ENCODE measurements at places on chromosomes 1 and 21.

GRCh38 chr1:205918955-205919746 is 24.1 kb downstream of the SLC26A9 start:
- peak; percentile 63 for DNase-seq

DNA sequence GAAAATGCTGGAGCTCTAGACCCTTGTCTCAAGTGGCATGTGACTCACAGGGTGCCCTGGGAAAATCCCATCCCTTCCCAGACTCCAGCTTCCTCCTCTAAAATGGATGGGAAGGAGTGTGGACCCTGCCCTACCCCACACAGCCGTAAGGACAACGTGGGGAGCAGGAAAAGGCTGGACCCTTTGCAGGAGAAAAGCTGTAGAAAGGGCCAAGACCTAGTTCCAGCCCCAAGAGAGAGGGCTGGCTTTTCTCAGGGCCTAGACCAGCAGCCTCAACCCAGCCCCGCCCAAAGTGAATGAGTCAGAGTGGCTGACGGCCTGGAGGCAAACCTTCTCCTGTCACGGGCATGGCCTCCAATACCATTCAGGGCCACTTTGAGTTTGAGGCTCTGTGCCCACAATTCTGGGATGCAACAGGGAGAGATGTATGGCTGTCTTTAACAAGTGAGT is 1.1 kb downstream of the LAMB3 start:
- no peak for DNase-seq

- DNase-seq, result no peak
These were observed 49.8 kb downstream of the DDR2 start for GRCh38 chr1:162682013-162682419.

GRCh38 chr1:41158147-41158875 is 83.8 kb downstream of the SCMH1 start:
- DNase-seq, result no peak

DNA sequence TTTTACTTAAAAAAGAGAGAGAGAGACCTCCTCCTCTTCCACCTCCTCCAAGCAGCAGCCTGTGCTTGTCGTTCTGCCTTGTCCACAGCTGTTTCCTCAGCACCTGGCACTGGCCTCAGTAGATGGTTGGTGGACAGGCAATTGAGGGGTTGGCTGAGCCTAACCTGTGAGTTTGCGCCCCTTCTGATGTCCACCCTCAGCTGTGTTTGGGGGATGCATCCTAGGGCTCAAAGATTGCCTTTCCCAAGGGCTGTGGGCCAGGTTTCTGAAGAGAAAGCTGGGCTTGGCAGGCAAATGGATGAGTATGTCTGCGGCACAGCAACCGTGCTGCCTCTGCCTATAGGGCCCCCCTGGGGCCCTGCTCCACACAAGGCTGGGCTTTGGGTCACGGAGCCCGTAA is 35.1 kb upstream of the KDM4A start:
- DNase-seq, result no peak

GRCh38 chr21:46361935-46362334 is 38.0 kb downstream of the PCNT start:
- DNase-seq, result no peak

DNA sequence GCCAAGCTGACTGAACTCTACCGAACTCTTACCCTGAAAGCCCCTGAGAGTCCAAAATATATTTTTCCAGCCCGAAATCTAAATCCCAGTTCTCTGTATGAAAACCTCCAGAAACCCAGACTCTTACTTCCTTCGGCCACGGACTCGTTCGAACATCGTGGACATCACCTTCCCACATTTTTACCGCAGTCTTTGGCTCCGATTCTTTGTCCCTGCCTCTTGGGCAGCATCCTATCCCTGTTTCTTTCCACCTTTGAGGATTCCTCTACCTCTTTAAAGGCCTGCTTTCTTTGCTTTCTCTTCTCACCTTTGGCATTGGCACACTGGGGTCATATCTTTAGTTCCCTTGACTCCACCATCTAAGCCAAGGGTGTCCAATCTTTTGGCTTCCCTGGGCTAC is 932 bp upstream of the USP24 start:
- no peak for DNase-seq

DNA sequence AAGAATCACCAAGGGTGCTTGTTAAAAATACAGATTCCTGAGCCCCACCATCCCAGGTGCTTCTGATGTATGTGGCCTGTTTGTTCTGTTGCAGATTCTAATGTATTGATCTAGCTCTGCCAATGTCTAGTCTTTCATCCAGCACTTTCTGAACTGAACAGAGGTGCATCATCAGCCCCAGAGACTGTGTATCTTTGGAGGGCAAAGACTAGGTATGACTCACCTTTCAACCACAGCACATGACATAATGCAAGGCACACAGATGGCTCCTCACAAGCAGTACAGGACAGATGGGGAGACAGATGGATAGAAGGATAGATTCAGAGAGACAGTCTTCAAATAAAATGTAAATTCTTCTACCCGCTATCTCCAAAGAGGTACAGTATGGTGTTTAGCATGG is 32.3 kb downstream of the CD58 start:
- no peak for DNase-seq

DNA sequence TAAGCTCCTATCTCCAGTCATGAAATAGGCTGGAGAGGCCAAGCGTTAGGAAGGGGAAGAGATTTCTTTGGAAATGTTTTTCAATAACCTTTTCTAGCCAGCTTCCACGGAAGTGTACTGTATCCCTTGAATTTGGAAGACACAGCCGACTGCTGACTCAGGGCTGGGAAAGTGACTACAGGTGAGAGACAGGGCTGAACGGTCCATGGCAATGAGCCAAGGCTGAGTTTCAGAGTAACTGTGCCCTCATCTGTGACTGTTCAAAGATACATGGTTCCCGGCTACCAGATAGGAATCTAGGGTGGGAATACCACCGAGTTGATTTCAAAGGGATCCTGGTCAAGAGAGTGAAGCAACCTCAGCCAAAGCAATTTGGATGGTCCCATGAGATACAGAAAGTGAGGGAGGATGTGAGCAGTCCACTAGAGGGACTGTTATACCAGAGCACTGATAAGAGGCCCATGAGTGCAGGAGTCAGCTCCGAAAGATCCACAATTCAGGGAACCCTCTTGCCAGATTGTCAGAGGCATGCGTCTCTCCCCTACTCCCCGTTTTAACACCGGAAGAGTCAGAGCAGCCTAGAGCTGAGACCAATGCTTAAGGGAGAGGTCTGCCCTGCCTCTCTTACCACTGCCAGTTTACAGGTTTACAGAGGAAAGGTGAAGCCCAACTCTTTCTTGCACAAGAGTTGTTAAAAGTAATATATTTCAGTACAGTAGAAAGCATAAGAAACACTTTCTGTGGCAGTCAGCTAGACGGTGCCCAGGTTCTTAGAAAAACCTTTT is 3.2 kb upstream of the KRTAP19-8 start:
- DNase-seq, result no peak

DNA sequence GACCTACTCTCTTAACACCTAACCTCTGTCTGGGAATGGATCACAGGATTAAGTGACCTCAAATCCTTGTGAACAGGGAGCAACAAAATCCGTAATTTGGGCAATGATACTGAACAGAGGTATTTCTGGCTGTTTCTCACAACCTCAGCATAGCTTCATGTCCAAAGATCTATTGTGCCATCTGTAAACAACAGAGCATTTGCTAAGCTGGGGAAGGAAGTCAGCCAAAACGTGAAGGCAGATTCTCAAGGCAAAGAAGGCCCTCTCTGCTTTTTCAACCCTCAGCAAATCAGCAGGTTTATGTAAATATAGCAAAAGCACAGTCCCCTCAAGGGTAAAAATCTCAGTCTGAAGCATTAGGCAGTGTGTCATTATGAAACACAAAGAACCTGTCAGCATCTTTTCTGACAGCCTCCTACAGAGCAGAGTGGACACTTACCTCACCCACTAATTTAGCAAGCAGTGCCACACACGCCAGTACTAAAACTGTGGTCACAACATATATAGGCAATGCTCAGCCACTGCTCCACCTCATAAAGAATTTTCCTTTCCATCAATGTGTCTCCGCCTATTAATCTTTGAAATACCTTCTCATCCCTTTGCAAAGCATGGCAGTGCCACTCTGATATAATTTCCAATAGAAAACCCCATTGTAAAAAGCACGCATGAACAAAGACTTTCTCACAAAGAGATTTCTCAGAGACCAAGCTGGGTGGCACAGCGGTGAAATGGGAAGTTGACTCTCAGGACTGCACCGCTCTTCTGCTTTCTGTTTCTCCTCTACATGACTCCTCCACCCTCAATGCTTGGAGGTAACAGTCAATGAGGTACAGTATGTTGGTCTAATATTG is 188.0 kb downstream of the RERE start:
- no peak for DNase-seq

DNA sequence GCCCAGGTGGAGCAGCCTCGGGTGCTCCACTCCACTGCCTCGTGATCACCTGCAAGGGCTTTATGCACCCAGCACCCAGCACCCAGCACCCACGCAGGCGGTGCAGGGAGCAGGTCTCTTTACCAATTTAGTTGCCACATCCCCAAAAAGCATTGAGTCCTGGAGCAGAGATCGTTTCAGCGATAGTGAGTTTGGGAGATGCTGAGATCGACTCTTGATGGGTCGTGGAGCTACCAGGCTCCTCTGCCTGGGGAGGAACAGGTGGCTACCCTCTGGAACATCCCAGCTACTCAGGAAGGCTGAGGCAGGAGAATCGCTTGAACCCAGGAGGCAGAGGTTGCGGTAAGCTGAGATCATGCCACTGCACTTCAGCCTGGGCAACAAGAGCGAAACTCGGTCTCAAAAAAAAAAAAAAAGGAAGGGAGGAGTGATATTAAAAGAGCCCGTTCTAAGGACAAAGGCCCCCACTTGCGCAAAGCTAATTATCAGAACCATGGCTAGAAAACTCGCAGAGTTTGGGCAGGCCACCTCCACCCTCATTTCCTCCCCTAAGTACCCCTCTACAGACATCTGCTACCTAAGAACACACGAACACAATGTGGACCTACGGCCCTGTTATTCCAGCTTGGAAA is 106.5 kb upstream of the SLC45A1 start:
- DNase-seq, result no peak

- DNase-seq, result no peak
These were observed 166.1 kb downstream of the PDE4B start for GRCh38 chr1:65958561-65959350.

- DNase-seq, result no peak
These were observed 389.0 kb upstream of the USP24 start for GRCh38 chr1:55604179-55604578.

- no peak for DNase-seq
These were observed 56.6 kb downstream of the SMYD2 start for GRCh38 chr1:214337511-214337910.

DNA sequence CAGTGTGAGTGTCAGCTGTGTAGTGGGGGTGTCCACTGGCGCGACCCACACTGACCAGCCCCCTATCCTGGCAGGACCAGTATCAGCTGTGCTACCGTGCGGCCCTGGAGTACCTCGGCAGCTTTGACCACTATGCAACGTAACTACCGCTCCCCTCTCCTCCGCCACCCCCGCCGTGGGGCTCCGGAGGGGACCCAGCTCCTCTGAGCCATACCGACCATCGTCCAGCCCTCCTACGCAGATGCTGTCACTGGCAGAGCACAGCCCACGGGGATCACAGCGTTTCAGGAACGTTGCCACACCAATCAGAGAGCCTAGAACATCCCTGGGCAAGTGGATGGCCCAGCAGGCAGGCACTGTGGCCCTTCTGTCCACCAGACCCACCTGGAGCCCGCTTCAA is 28.1 kb upstream of the KDM4A start:
- DNase-seq, result no peak

DNA sequence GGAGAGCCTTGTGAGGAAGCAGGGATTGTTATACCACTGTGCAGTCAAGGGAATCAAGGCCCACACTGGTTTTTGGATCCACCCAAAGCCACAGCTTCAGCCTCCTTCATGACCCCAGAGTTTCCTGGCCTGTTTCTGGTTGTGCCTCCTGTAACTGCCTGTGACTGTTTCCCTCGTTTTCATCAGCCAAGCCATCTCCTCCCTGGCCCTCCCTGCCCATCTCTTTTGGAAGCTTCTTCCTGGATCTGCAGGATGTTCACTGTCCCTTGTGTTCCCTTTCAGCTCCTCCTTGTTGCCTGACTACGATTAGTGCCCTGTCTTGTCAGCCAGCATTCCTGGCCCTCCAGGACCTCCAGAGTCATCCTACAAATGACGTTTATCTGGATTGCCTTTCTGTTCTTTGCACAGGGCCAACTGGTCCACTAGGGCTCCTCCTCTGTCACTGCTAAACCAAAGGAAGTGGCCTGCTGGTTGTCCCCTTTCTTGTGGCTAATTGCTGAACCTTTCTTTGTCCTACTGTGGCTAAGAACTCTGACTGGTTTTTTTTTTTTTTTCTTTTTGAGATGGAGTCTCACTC is 17.9 kb downstream of the SFT2D2 start:
- DNase-seq, result no peak

- no peak for DNase-seq
These were observed 194.2 kb downstream of the SIPA1L2 start for GRCh38 chr1:232435729-232436128.

DNA sequence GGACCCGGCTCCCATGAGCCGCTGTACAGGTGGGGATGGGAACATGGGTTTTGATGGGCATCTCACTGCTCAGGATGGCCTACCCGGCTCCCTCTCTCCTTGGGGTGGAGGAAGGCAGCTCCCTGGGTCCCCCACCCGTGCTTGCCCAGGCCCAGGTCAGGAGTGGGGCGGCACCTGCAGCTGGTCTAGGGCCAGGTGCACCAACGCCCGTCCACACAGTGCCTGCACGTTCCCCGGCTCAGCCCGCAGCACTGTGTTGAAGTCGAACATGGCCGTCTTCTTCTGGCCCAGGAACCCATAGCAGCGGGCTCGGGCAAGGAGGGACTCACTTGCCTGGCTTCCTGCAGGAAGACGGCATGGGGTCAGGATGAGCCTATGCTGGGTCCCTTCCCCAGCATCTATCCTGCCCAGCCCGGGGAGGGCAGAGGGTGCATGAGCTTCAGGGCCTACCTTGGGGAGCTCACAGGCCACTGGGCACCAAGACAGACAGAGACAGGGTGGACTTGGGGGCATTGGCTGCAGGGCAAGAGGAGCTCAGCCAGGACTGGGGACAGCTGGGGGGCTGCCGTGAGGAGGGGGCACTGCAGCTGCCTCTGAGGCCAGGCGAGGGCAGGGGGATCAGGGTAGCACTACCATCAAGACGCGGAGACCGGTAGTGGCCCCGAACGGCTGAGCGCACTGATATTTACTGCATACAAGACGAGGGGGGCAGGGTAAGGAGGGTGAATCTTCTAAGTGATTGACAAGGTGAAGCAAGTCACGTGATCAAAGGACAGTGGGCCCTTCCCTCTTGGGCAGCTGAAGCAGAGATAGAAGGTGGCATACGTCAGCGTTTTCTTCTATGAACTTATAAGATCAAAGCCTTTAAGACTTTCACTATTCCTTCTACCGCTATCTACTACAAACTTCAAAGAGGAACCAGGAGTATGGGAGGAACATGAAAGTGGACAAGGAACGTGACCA is 17.8 kb downstream of the TTC34 start:
- DNase-seq, result no peak

- DNase-seq, result no peak
These were observed 60.8 kb upstream of the KRTAP11-1 start for GRCh38 chr21:30942192-30942591.

DNA sequence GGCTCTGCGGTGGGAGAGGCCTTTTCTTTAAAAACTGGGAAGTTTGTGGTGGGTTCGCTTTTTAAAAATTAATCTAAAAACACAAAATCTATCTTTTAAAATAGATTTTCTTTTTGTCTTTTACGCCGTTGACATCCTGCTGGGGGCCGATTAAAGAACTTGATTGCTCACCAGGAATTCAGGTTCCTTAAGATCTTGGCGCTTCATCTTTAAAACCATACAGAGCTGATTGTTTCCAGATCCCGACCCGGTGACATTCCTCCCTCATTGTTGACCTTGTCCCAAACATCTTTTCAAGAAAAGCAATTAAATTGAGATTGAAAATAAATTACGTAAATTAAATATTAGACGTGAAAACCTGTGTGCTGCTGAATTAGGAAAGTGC is 546 bp upstream of the ZNF697 start:
- no peak for DNase-seq

GRCh38 chr21:16186742-16187141 is 457.0 kb downstream of the USP25 start:
- no peak for DNase-seq
